HS-27A (cell line): ENCODE measurements at places on chromosomes 3 and 15.

DNA sequence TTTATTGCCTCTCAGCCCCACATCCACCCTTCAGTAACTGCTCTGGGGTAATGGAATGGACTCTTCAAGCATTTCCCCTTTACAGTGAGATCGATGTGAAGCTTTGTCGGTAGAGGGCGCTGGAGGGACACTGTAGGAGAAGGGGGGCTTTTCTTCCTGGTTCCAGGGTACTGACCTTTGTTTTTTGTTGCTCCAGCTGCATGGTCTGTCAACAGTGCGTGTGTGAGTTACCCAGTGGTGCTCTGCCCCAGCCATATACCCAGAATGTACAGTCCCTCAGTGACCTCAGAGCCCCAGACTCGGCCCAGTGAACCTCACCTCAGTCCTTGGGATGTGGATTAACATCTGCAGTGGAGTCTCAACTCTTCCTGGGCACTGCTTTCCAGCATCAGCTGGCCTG is 180.3 kb upstream of the TSC22D2 start:
- no peak for DNase-seq

DNA sequence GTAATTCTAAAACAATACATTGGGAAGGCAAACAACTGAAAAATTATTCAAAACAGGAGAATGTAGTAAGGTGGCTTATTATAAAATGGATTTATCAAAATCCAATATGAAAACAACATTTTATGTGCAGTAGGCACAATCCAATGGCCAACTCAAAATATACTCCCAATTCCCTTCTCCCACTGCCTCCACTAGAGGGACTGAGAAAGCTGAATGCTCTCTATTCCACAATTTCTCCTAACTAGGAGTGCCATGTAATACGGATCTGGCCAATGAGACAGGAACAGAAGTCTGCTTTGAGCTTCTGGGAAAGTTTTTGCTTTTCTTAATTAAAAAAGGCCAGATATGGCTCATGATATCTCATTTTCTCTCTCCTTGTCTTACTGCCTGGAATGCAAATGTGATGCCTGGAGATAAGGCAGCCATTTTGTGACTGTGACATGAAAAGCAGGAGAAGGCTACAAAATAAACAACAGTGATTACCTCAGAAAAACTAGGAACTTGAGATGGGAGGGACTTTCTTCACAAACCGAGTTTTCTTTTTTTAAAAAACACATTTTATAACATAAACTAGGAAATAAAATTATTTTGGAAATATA is 18.8 kb upstream of the VGLL4 start:
- no peak for DNase-seq

GRCh38 chr3:114436182-114436581 is 142.4 kb downstream of the TIGIT start:
- no peak for DNase-seq

DNA sequence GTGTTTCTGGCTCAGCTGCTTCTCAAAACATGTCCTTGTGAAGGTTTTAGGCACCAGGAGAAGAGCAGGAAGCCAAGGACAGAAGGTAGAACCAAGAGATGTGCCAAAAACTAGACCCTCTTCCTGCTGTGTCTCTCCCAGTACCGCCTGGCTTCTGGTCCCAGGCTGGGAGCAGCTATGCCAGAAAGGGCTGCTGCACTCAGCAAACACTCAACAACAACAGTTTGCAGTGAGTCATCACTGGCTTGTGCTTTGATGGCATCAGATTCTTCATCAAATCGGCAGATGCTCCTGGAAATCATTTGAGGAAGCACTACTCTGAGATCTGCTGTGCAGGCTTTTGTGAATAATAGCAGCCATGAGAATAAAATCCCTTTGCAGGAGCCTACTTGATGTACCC is 63.2 kb downstream of the DGKG start:
- no peak for DNase-seq

- no peak for DNase-seq
Observed at GRCh38 chr15:24955531-24955921, 739 bp downstream of the SNRPN start.

DNA sequence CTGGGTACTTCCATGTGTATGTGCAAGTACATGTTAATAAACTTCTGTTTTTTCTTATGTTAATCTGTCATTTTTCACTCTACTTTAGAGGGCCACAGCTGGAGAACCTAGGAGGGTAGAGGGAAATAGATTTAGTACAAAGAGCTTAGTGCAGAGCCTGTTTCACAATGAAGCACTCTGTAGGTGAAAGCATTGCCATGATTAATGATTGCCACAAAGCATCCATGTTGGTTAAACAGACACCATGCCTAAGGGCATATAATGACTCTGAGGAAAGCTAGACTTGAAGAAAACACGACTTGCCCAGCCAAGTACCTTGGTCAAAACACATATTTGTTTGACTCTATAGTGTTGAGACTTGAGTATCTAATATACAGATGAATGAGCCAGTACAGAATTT is 338.4 kb downstream of the FHIT start:
- DNase-seq = no peak

DNA sequence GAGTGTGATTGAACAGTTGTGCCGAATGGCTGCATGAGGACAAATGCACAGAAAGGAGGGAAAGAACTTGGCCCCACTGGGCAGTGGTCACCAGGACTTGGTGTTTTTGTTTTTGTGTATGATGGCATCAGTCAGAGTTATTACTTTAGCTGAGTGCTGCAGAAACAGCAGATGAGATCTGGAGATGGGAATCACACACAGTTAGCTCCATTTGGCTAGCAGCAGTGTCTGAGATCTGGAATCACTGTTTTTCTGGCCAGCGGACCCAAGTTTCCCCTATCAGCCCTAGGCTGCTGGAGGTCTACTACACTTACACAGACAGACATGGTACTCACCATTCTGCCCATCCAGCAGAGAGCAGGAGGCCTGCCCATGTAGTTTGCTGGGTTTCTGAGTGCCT is 45.9 kb upstream of the APEH start:
- no peak for DNase-seq

GRCh38 chr3:36201546-36201945 is 178.8 kb upstream of the STAC start:
- no peak for DNase-seq

- DNase-seq = no peak
Observed at GRCh38 chr15:25777037-25777436, 86.1 kb downstream of the ATP10A start.

GRCh38 chr3:15724446-15724845 is 73.3 kb downstream of the ANKRD28 start:
- DNase-seq = no peak

GRCh38 chr15:58322253-58322652 is 109.5 kb upstream of the LIPC start:
- DNase-seq = no peak

GRCh38 chr3:138401834-138402233 is 32.6 kb upstream of the ESYT3 start:
- no peak for DNase-seq

GRCh38 chr3:129984125-129984524 is 9.6 kb downstream of the TRH start:
- no peak for DNase-seq

- no peak for DNase-seq
Observed at GRCh38 chr15:82535566-82536408, 4.5 kb downstream of the RPS17 start.

DNA sequence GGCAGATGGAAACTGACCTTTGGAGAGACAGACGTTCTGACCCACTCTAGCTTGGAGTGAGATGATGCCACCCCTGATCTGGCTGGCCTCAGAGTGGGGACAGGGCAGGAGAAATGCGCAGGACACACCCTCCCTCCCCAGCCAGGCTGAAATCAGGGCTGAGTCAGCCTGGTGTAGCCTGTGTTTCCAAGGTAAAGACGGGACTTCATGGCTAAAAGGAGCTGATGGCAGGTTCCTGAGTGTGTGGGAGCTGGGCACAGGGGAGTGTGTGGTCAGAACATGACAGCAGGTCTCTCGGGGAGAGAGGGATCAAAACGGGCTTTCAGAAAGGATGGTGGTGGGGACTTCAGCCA is 14.6 kb upstream of the POLG start:
- no peak for DNase-seq
